ENCODE measurements at places on chromosomes 2 and 18.

DNA sequence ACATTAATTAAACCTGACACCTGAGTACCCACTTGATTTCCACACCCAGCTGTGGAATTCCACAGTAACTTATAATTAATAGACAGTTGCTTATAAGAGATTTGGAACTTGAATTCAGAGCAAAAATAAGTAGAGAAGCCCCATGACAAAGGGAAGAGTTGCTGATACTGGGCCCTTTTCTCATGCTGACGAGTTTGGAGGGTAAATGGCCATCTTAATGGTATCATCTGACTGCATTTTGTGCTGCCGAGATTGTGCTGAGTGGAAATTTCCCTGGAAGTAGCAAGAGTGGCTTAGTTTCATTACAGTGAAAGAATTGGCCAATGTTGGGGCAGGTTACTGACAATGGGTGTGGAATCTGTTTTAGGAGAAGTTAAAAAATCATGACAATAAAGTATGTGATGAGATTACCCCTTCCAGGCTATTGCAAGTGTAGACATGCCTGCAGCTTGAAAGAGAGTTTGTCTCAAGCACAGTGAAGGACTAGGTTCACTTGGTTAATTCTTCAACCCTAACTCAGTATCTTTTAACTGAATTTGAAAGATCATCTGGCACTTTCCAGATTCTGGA is 49.9 kb downstream of the VSNL1 start:
- no peak for DNase-seq

DNA sequence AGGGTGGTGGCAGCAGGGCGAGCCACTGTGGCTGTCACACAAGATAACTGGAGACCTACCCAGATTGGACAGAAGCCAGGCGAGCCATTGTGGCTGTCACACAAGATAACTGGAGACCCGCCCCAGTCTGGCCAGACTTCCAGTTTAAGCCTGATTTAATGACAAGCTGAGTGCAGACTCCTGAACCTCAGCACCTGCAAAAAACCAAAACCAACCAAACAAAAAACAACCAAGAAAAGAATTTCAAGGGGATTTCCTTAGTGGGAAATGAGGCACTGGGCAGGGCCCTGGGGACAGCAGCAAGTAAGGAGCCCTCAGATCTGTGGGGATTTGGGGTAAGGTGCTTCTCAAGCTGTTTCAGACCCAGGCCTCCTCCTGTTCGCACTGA is 95.2 kb upstream of the BOD1L2 start:
- DNase-seq: no peak

- DNase-seq: no peak
Measured at GRCh38 chr2:196263181-196263747, 91.9 kb upstream of the STK17B start.

DNA sequence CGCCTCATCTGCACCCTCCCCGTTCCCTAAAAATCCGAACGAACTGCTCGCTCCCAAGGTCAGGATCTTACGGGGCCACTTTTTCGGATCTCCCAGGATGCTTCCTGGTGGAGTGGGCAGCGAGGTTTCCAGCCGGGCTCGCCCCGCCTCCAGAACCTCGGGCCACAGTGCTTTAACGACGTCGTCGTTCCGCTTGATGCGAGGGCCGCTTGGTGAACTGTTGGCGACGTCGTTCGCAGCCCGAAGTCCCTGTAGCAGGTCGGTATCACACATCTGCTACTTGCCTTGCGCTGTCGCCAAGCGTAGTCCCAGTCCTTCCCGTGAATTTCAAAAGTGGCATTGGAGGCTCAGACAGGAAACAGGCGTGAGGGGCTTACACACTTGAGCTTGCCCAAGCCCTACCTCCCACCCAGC is 15.3 kb downstream of the EVX2 start:
- no peak for DNase-seq

- no peak for DNase-seq
Measured at GRCh38 chr2:241126201-241126611, 23.1 kb downstream of the PASK start.

Measured in stimulated activated CD8-positive, alpha-beta memory T cell treated with anti-CD3 and anti-CD28 coated beads, Interleukin-7, amount 100 ng/mL, for 1 hour (primary cell).